ENCODE measurements at places on chromosomes 16 and 17. TPM values are rescaled to one million over a fixed set of nuclear protein-coding genes. Genes with fewer than 3 reads are reported as not detected.

- DNase-seq = no peak
Measured at GRCh38 chr16:67477960-67478554, 2.9 kb downstream of the ATP6V0D1 start.

DNA sequence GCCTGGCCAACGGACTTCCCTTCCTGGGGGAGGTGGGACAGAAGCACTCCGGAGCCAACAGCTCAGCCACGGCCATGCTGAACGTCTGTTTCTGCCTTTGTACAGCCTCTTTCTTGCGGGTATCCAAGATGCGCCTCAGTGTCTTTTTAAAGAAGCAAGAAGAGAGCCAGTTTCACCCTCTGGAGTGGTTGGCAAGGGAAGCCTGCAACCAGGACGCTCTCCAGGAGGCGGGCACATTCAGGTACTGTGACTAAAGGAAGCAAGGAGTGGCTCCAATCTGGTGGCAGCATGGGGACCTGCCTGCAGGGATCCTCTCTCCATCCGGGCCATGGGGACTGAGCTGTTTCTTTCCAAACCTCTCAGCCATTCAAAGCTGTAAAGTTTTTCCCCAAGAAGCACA lies 60.6 kb upstream of the ENDOV start:
- DNase-seq = no peak

The ENPP7 gene
- total RNA-seq = 20.5 TPM

DNA sequence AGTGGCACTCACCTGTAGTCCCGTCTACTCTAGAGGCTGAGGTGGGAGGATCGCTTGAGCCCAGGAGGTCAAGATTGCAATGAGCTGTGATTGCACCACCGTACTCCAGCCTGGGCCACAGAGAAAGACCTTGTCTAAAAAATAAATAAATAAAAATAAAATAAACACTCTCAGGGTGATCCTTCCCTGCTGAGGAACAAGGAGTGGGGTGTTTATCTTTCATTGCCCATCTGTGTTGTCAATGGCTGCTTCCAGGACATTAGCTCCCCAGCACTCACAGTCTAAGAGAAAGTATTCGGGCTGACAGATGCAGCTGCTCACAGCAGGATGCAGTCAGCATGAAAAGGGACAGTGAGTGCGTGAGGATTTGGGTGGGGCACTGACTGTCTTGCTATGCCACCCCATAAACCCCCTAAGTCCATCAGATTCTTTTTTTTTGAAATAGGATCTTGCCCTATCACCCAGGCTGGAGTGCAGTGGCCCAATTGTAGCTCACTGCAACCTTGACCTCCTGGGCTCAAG lies 31.3 kb upstream of the RBBP6 start:
- DNase-seq = no peak

DNA sequence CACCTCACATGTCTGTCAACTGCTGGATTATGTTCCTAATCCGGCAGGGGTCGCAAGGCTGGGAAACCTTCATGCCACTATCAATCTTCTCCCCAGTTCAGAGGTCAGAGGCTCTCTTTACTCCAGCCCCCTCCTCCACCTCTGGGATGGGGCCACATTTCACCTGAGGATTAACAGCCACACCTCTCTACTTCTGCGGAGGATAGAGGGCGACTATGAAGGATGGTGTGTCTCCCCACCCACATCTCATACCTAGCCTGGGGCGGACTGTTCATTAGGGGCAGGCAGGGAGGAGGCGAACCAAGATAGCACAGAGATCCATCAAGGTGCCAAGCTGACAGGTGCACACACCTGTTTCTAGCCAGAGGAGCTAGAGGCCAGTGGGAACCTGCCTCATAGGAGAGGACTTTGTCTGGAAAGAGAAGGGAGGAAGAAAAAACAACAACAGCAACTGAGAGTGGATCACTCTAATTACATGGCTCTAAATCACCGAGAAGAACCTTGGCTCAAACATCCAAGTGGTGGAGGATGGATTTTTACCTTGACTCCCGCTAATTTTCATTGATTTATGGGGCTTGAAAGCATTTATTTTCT lies 41.9 kb upstream of the SKAP1 start:
- no peak for DNase-seq

The SLC46A1 gene
- 29.6 TPM for total RNA-seq

GRCh38 chr17:55416470-55417052 lies 5.1 kb downstream of the MMD start:
- DNase-seq = no peak

GRCh38 chr17:46819906-46820351 lies 1.4 kb upstream of the WNT3 start:
- DNase-seq = no peak

DNA sequence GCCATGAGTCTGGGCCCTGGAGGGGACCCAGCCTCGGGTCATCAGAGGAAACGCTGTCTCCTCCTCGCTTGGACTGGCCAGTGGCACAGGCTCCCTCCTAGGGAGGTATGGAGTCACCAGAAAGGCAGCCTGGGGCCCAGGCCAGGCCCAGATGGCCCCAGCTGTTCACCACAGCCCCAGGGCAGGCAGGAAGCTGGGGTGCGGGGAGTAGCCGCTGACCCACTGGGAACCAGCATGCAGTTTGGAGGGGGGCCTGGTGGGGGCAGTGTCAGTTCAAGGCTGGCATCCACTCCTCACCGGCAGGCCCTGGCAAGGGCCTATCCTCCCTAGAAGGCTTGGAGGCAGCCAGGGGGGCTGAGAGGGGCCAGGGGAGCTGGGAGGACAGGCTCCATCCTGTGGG lies 48.8 kb downstream of the SDK2 start:
- no peak for DNase-seq

DNA sequence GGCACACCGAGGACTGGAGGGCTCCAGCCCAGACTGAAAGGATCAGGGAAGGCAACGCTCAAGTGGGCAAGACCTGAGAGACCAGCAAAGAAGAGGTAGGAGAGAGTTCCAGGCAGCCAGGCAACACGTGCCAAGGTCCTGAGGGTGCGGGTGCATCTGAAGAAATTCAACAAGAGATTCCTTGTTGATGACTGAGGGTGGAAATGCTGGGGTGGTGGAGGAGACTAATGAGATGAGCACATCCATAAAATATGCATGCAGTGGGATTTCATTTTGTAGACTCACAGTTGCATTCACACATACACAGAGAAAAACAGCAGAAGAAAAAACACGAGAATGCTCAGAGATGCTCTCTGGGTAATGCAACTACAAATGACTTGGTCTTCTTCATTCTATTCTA lies 154.8 kb upstream of the FOXF1 start:
- no peak for DNase-seq

DNA sequence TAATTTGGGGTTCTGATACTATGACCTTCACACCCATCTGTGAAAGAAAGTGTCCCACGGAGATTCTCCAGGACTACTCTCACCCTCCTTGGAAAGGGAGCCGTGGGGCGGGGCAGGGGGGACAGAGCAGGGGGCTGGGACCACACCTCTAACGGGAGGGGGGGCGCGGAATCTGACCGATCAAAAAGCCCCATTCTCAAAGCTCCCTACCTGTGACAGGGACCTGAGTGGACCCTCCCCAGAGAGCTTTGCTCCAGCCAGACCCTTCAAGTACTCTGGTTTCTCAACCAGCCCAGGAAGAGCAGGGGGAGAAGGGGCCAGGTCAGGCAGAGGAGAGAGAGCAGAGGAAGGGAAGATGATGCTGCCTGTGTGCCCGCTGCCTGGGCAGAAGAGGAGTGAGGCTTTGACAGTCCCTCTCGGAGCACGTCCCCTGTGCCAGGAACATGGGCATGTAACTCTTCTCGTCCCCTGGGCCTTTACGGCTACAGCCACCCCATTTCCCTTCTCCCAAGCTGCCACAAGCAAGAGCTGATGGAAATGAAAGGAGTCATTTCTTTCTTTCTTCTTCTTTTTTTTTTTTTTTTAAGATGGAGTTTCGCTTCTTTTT lies 682 bp downstream of the XAF1 start:
- no peak for DNase-seq

DNA sequence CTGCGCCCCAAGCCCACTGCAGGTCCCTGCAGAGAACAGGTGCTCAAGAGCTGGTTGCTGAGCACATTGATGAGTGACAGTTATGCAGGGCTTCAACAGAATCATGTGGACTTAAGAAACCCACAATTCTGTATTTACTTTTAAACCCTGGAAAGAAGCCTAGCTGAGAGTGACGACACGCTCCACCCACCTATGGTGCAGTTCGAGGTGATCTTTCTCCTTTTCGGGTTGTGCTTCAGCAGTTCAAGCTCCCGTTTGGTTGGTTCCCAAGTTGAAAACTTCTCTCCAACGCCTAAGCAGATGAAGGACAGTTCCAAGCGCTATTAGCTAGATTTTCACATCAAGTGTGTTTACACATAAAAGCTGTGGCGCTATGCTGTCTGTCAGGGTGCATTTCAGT lies 23.9 kb downstream of the USP22 start:
- DNase-seq = no peak

- DNase-seq = no peak
Measured at GRCh38 chr17:70544317-70544716, 375.0 kb downstream of the KCNJ2 start.

GRCh38 chr16:50692999-50693781 lies at the start of gene NOD2:
NOD2 (plus strand) TSS chr16:50693606; CDS start chr16:50699496, 5,890 bp downstream.
- no peak for DNase-seq

GRCh38 chr16:27222249-27223225 lies 19.2 kb downstream of the KDM8 start:
- DNase-seq = no peak

DNA sequence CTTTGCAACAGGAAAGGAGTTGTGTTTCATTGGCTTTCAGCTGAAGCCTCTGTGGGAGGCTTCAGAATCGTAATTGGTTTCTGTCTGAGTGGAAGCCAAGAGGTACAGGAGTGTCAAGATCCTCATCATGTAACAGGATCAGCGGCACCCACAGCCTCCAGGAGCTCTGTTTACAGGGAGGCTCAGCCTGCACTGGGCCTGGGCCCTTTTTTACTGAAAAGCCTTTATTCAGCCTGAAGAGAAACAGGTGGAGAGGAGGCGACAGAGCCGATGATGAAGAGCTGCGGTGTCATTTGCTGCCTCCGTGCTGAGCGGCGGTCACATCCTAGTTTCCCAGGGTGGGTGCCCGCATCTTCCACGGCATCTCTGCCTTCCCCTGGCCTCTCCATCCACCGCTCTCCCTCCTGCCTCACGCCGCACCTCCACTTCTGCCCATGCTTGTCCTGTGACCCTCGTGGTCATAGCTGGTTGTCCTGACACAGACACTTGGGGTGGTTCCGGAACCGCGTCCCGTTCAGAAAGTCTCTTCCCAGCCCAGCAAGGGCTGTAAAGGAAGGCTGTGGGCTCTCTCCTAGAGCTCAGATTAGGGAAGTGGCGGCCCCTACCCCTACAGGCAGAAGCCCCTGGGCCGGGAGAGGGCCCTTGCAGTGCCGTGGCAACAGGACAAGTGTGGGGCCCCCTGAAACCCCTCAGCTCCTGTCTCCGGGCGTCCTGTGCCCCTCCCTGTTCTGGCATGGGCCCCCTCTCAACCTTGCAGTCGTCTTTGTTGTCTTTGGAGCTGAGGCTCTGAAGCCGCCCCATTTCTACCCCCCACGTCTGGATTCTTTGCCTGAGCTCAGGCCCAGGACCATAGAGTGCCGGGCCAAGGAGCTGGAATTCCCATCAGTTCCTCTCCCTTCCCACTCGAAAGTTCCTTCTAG lies 53.9 kb upstream of the CHMP6 start:
- no peak for DNase-seq

DNA sequence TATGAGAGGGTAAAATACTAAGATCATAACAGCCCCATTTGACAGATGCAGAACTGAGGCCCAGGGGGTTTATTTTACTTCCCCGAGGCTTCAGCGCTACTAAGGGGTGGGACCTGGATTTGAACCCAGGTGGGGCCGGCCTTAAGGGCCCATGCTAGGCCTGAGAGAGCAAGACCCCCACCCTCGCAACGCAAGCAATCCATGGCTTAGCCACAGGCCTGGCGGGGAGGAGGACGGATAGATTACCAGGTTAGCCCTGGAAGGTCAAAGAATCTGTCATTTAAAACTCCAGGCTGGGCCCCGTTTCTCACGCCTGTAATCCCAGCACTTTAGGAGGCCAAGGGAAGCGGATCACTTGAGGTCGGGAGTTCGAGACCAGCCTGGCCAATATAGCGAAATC lies 1.9 kb upstream of the CDH3 start:
- DNase-seq = no peak
